ENCODE measurements at places on chromosomes 6 and 20.

- DNase-seq = peak; percentile 88
Measured at GRCh38 chr6:136113736-136114173, 136.4 kb downstream of the MTFR2 start.

DNA sequence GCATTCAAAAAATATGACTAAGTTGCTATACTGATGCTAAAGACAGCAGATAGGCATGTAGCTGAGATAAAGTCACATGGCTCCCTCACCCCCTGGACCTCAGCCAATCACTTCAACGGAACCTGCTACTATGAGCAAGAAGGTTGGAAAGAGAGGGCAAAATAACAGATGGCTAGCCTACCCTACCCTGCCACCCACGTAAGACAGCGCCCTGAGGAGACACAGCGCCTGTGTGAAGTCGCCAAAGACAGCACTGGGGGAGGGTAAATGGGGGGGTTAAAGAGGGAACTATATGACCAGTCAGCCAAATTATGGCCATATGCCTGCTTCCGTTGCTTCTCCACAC is 163.2 kb downstream of the RALGAPA2 start:
- no peak for DNase-seq

DNA sequence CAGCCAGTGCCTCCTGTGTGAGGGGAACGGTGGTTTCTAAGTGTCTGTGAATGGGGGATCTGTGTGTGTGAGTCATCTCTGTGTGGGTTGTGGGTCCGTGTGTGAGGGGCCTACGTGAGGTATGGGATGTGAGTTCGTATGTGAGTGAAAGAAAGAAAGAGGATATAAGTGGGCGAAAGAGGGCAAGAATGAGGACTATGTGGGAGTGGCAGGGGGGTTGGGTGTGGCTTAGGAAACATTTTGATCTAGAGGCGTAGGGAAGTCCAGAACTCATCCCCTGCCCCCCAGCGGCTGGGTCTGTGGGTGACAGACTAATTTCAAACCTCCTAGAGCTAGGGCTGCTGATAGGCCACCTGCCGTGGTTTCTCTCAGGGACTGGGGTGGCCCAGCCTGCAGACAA is 35.5 kb downstream of the DHX35 start:
- DNase-seq = peak; percentile 19

- DNase-seq = no peak
Measured at GRCh38 chr20:48406498-48406897, 421.3 kb downstream of the PREX1 start.

DNA sequence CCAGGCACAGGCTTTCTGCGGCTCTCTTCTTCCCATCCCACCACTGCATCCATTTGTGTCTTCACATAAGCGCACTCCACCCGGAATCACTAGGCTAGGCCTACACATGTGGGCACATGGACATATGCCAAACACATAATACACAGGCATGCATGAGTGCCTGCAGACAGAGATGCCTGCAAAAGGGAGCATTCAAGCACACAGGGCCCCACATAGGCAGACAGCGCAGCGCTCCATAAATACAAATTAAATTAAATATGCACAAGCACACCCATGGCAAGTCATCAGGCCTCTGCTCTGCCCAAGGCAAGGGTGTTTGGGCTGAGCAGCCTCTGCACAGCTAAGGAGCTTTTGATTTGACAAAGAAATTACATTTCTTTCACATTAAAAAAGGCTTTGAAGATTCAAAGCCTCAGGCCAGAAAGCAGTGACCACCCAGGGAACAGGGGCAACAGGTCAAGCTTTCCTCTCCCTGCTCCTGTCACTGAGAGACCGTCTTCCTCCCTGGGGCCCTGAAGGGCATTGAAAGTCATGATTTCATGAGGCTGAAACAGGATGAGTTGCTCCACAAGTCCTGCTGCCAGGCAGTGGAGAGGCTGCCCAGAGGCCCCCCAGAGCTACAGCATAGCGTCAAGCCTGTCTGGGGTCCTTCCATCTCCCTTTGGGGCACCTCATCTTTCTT is 134.2 kb upstream of the LRFN2 start:
- DNase-seq = peak; percentile 9

- DNase-seq = no peak
Measured at GRCh38 chr6:94623586-94623985, 953.7 kb upstream of the MANEA start.

- peak; percentile 69 for DNase-seq
Measured at GRCh38 chr6:28586962-28587745, 61.5 kb downstream of the GPX5 start.

DNA sequence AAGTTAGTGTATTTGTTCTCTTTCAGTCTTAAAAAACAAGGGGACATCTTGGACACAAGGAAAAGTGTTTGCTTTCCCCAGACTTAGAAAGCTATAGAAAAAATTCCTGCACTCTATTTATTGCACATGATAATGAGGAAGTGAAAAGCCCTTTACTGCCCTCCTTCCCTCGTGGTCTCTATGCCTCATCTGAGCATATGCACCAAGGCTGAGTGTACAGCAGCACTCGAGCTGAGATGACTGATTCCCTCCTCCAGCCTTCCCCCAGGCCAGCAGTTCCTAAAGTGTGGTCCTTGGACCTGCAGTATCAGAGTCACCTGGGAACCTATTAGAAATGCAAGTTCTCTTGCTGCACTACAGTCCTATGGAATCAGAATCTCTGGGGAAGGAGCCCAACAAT is 14.3 kb upstream of the LAMP5 start:
- no peak for DNase-seq

GRCh38 chr6:53504512-53504911 is 40.4 kb downstream of the GCLC start:
- no peak for DNase-seq

DNA sequence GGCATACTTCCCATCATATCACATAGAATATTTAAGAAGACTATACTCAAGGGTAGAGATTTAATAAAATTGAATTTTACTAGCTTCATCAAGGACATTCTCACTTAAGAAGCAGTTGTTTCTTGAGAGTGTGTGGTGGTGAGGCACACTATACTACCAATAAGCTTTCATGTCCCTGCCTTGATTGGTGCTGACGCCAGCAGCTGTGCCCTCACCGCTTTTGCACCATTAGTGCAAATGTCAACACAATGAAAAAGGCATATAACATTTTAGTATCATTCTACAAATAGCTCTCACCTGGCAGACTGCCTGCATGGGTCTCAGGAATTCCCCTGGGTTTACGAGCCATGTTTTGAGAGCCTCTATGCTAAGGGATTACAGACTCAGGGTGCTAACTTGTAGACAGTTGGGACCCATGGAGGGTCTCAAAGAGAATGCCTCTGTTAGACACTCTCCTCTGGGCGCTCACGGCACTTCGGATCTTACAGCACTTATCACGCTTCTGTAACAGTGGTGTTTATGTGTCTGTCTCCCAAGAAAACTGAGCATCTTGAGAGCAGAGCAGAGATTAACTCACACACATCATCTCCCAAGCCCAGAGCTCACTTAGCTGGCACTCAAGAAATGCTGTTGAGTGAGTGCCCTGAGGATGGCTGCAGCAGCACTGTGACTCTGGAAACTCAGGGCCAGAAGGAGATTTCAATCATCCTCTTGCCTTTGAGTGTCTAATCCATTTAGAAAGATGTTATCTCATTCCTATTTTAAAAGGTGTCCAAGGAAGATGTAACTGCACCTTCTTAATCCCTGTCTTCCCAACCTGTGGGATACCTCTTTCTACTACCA is 143.3 kb upstream of the GPR6 start:
- DNase-seq = no peak

GRCh38 chr6:40977085-40977484 is 61.9 kb downstream of the UNC5CL start:
- no peak for DNase-seq

- DNase-seq = peak; percentile 65
Measured at GRCh38 chr20:46022411-46023147, 6.4 kb upstream of the SLC12A5 start.

DNA sequence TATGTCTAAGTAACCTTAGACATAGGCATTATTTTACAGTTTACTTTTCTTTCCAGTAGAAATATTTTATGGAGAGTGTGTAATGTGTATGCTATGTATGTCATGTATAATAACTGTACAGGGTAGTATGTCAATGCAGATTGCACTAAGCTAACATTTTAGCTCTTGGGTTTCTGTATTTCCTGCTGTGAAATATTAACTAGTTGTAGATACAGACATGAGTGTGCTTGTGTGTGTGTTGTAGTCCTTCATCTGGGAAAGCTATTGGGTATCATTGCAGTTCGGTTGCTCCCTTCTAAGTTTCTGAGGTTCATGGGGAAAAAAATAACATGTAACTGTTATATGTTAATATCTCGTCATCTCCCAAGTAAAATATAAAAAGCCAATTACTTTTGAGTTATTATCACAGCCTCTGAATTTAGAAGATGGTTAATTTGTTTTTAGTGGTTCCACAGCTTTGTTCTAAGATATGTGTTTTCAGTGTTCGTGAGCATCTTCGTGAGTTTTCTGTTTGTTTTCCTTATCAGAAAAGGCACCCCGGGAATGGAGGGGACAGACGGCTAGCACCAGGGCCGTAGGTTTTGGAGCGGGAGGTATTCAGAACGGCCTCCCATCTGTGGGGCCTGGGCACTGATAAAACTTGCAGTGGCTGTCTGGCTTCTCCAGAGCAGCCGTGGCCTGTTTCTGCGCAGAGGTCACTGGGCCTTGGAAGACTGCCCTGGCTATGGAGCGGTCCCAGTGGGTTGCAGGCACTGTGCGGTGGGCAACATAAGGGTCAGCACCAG is 215.0 kb downstream of the ARID1B start:
- DNase-seq = no peak

- no peak for DNase-seq
Measured at GRCh38 chr20:4947817-4948559, 53.3 kb downstream of the SLC23A2 start.

GRCh38 chr20:11166712-11167111 is 492.9 kb upstream of the JAG1 start:
- DNase-seq = no peak

DNA sequence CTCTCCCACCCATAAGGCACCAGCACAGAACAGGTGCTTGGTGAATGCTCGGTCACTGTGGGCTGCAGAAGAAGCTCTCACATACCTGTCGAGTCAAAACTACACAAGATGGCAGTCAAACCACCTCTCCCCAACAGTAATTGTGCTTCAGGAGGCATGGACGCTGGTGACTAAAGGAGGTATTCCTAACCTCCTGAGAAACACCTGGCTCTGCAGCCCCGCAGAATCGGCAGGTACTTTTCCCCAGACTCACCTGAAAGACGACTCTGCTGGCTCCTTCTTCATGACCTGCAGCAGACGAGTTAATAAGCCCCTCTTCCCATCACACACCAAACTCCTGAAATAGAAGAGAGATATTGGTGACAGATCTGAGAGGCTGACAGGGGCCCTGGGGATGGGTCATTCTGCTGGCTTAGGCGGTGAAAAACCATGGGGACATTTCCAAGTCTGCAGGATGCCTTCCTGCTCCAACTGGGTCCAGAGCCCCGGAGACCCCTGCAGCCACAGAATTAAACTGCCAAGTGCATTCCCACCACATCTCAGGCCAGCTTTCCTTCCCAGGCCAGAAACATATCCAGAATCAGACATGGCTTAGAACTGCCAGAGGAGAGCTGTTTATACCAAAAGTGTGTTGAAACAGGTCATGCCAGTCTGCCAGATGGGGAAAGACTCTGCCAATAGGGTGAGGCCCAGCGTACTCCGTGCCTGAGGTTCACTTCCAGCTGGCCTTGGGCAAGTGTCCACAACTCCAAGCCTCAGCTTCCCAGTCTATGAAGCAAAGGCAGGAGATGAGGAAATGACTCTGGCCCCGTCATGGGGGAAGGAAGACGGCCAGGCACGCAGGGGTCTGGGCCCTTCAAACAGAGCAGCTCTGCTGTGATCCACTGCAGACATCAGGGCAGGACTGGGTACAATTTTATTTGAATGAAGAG is 53.0 kb downstream of the MYH7B start:
- DNase-seq = no peak

DNA sequence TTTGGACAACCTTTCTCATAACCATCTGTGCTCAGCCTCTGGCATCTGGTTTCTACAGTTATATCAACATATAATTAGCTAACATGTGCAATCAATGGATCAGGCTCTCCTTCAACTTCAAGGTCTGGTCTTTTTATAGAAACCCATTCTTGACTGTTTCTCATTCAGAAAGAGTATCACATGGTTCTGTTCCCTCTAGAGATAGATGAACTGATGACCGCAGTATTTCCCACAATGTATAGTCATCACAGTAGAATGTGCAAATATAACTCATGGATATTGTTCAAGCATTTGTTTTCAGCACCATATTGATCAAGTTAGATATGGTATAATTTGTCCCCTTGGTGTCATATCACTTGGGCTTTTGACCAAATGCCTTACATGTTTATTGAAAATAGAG is 656.2 kb downstream of the FRK start:
- DNase-seq = no peak

DNA sequence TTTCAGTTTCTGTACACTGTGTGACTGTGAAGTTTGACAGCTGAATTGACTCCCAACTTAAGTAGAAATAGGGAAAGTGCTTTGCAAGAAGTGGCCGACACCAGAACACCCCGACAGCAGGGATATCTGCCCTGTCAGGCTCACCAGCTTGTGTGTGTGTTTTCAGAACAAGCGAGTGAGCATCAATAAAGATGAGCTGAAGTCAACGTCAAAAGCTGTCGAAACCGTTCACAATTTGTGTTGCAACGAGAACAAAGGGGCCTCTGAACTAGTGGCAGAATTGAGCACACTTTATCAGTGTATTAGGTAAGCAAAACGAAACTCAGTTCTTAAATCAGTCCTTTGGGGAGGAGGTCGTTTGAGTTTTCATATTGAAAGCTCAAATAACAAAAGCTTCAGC is 10.7 kb downstream of the NELFCD start:
- no peak for DNase-seq

GRCh38 chr6:23106951-23107350 is 537.6 kb downstream of the HDGFL1 start:
- DNase-seq = no peak

- no peak for DNase-seq
Measured at GRCh38 chr6:100504786-100505737, 40.3 kb upstream of the SIM1 start.

DNA sequence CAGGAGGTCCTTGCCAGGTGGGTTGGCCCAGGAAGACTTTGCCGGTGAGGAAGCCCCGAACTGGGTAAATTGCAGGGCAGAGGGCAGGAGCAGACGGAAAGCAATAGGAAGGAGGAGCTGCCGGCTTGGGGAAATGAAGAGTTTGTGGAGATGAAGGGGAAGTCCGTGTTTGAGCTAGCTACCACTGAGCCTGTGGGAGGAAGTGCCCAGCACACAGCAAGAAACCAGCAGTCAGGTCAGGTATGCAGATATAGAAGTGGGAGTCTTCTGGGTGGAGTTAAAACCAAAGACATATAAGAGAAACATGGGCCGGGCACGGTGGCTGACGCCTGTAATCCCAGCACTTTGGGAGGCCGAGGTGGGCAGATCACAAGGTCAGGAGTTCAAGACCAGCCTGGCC is 34.7 kb downstream of the CD24 start:
- DNase-seq = no peak

DNA sequence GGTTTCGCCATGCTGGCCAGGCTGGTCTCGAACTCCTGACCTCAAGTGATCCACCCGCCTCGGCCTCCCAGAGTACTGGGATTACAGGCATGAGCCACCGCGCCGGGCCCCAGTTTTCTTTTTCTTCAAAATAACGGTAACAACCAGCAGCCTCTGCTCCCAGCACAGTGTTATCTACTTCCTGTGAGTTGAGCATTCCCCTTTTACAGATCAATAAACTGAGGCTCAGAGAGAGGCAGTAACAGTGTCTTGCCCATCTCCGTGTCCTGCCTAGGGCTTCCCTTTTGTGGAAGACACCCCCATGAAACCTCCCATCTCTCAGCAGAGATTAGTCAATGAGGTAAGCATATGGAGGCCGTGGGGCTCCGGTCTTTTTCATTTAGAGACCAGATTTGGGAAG is 29.6 kb downstream of the BPIFB1 start:
- no peak for DNase-seq

- DNase-seq = no peak
Measured at GRCh38 chr20:8408587-8409307, 276.7 kb downstream of the PLCB1 start.
